ENCODE measurements at places on chromosomes 16 and 17.

- no peak for DNase-seq
Measured at GRCh38 chr16:27248036-27248435, 20.5 kb downstream of the NSMCE1 start.

GRCh38 chr17:28471531-28472342, 1.7 kb upstream of the SLC13A2 start:
- no peak for DNase-seq

DNA sequence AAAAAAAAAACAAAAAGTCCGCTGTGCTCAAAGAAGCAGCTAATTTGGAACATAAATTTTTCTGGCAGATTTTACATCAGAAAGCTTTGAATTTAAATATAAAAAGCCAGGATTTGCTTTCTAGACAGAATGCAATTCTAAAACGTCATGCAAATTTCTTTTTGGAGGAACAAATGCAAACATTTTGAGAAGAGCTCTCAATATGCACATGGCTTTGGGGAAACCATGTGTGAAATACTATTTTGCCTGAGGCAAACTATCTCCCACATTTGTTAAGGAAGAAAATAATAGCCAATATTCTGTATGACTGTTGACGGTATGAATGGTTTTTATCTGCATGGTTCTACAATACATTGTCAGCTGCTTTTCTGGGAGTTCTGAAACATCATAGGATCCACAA, 320.0 kb upstream of the PSMD7 start:
- no peak for DNase-seq

DNA sequence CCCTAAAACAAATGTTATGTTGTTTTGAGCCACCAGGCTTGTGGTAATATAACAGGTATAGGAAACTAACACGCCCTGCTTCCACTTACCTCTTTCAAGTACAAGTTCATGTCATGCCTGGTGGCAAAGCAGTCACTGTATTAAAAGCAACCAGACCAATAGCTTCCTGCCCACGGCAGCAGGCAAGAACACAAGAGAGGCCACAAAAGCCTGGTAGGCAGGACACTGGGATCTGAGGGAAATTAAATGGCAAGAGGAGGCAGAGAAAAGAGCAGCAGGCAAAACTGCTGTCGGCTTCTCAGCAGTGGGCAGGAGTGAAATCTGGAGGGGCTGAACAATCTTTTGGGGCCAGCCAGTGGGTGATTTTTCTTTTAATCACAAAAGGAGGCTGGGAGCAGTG, 2.2 kb downstream of the CYTH1 start:
- DNase-seq, result no peak

DNA sequence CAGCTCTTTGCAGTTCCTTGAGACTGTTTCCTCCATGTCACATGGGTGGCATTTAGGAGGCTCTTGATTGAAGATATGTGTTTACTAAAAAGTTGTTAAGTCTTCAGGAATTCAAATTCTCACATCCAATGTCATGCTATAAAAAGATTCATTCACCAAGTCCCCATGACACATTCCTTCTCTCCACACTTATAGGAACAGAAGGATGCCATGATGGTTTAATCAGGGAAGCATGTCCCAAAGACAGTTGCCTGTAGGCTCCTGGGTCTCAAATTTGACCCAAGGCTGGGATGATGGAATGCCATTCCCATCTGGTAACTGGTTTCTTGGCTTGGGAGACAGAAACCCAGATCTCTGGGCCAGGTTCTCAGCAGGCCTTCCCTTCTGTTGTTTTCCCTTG, 140.6 kb upstream of the SOX9 start:
- DNase-seq, result no peak

- DNase-seq, result no peak
Measured at GRCh38 chr17:16442594-16443510, 27.5 kb downstream of the TRPV2 start.

DNA sequence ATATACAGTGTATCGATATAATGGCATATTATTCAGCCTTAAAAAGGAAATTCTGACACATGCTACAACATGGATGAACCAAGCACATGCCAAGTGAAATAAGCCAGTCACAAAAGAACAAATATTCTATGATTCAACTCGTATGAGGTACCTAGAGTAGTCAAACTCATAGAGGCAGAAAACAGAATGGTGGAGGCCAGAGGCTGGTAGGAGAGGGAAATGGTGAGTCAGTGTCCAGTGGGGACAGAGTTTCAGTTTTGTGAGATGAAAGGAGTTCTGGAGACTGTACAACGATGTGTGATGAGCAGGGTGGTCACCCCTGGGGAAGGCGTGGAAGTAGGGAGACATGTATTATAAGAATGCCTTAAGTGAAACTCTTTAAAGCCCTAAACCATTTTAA, 39.9 kb downstream of the RNF157 start:
- DNase-seq, result peak; percentile 32

DNA sequence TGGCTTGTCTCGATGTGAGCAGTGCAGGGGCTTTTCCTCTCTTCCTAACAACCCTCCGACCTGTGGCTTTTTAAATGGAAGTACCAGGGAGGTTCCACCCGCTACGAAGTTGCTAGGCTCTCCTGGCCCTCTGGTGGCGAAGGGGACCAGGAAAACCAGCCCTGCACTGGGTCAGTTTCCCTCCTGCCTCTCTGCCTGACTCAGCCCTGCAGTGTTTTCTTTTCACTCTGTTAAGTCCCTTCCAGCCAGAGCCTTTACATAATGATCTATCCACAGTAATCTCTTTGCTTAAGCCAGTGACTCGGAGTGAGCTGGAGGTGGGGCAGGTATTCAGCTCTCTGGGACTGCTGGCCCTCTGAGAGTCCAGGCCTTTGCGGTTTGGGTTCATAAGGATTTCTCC, 331.3 kb upstream of the EEF2KMT start:
- no peak for DNase-seq

Measured in stimulated activated CD8-positive, alpha-beta memory T cell treated with anti-CD3 and anti-CD28 coated beads, Interleukin-7, amount 100 ng/mL, for 48 hours (primary cell).